Stimulated activated CD4-positive, alpha-beta T cell treated with anti-CD3 and anti-CD28 coated beads, Interleukin-12 subunit alpha, Interleukin-12 subunit beta, amount 100 ng/mL, for 4 hours (primary cell): ENCODE measurements at places on chromosomes 13 and 19.
A peak's percentile ranks its signal among the peaks of the same experiment; 100 is the strongest.

DNA sequence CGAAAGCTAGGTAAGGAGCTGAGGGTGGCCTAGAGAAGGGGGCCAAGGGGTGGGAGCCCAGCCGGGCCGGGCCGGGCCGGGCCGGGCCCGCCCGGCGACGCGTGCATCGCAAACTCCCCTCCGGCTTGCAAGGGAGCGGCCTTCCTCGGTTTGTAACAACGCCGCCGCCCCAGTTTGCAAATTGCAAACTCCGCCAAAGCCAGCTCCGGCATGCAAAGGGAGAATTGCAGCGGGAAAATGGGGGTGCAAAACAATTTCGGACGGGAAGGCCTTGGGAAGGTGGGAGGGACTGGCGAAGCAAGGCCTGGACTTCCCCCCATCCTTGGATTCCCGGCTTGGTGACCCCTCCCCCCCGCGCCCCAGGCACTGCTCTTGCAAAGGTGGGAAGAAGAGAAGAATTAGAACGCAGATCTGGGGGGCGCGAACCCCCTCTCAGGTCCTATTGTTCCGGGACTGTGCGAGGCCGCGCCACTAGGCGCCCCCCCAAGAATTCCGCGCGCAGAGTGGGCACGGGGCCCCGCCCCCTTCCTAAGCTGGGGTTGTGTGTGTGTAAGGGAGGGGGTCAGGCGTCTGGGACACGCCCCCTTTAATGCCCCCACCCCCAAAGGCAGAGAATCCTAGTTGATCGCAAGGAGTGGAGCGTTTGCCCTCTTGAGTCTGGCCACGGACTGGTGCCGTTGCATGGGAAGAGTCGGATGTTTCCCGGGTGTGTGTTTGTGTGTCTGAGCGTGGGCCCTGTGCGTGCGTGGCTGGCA is 926 bp downstream of the PRR12 start:
- DNase-seq, result peak; percentile 38

DNA sequence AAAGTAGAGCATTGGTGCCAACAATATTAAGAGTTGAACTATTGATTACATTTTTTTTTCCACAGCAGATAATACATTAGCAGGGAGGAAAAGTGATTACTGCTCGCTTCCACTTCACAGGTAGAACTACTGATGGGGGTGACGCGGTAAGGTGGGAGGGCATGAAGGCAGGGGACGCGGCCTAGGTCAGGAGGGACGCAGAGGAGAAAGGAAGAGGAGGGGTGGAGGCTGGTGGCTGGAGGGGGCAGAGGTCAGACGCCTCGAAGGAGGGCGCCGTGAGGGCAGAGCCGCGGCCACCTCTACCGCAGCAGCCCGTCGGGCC is 287 bp upstream of the B3GLCT start:
- no peak for DNase-seq

DNA sequence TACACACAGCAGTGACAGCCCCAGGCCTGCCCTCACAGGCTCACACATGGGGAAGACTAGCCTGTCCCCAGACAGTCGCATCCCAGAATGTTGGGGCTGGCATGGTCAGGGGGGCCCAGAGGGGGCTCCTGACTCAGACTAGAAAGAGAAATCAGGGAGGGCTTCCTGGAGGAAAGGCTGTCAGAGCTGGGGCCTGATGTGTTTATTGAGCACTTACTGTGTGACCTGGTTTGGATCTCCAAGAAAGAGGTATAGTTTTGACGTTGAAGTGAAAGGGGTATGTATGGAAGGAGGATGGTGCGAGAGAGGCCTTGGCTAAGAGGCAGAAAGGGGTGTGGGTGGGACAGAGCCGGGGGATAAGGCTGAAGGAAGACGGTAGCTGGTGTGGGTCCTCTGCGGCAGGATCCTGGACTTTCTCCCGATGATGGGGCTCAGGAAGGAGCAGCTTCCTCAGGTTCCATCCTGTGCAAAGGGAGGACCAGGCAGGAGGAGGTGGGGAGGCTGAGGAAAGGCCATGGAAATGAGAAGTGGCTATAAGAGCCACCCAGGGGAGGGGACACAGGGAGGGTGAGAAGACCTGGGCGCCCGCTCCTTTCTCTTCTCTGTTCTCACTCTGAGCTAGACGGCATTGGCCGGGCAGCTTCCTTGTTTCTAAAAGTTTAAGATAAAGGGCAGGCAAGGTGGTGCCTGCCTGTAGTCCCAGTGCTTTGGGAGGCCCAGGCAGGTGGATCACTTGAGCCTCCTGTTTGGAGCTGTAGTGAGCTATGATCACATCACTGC is 16.1 kb upstream of the BCL3 start:
- no peak for DNase-seq

- DNase-seq, result no peak
These were observed 9.0 kb downstream of the DNASE2 start for GRCh38 chr19:12872255-12872654.

DNA sequence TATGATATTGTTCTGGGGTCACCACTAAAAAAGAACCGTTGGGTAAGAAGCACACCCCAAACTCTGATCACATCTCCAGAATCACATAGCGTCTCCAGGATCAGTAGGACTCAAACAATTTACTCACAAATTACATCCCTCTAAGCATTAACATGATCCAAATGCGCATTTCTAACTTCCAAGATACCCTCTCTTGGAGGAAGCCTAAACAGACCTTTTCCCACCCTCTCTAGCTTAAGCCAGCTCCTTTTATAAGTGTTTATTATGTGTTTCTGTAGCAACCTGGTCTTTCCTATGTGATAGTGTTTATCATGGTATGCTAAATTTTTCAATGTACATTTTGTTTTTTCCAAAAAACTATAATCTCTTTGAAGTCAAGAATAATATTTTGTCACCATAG is 1846.5 kb downstream of the OLFM4 start:
- DNase-seq, result no peak

GRCh38 chr13:91347996-91348905 is 764 bp downstream of the MIR17HG start:
- peak; percentile 81 for DNase-seq

DNA sequence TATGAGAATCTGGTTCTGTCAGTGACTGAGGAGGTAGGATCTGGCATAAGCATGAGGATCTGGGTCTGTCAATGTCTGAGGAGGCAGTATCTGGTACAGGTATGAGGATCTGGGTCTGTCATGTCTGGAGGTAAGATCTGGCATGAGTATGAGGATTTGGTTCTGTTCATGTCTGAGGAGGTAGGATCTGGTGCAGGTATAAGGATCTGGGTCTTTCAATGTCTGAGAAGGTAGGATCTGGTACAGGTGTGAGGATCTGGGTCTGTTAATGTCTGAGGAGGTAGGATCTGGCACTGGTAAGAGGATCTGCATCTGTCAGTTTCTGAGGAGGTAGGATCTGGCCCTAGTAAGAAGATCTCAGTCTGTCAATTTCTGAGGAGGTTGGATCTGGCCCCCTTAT is 12.4 kb upstream of the PDCD2L start:
- DNase-seq, result no peak

GRCh38 chr13:29918845-29919244 is 68.4 kb upstream of the UBL3 start:
- DNase-seq, result no peak

DNA sequence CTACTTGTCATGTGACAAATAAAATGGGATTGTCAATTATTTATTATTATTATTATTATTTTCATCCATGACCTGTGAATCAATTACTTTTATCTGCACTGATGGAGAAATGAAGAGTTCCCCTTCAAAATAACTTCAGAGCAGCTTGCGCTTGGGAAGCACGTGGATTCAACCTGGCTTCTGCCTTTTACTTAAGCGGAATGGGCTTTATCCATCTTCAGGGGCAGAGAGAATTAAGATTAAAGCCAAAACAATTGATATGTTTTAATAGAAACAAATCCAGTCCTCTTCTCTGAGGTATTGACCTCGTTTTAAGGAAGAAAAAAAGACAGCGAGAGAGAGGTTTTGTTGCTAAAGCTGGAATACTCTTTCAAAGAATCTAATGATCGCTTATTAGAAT is 876 bp downstream of the SACS start:
- no peak for DNase-seq

GRCh38 chr13:42022796-42023493 is 25.5 kb upstream of the DGKH start:
- no peak for DNase-seq

DNA sequence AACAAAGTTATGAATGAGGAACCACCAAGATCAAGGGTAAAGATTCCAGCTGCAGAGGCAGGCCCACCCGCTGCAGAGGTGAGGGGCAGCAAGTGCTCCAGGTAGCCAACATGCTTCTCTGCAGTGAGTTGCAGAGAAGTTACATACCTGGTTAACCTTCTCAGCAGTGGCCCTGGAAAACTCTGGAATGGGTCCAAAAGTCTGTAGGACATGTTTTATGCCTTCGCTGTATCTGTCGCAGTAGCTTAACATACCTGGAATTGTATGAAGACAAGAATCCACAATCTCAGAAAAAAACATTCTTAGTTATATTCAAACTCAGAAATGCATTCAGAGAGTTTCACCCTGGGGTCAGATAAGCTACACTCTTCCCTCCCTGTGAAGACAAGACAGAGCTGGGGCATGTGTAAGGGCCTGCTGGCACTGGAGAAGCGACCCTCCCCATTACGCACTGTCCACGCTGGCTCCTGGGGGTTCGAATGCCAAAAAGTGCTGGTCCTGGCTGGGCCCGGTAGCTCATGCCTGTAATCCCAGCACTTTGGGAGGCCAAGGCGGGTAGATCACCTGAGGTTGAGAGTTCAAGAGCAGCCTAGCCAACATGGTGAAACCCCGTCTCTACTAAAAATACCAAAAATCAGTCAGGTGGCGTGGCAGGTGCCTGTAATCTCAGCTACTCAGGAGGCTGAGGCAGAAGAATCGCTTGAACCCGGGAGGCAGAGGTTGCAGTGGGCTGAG is 121.0 kb downstream of the CRYL1 start:
- no peak for DNase-seq

GRCh38 chr13:109281017-109281902 is 505.1 kb downstream of the IRS2 start:
- no peak for DNase-seq

- DNase-seq, result peak; percentile 95
These were observed at the start of the genes NFKBIB and SIRT2 for GRCh38 chr19:38899447-38900201. Gene NFKBIB, plus strand, starts transcription at chr19:38899969. Its CDS starts 64 bp downstream, at chr19:38900033. Gene SIRT2, minus strand, starts transcription at chr19:38899618. Its CDS starts 97 bp downstream, at chr19:38899521.

- no peak for DNase-seq
These were observed 28.4 kb downstream of the PSG1 start for GRCh38 chr19:42850981-42851717.

GRCh38 chr13:68851026-68851425 is 1256.6 kb upstream of the ATXN8OS start:
- no peak for DNase-seq

DNA sequence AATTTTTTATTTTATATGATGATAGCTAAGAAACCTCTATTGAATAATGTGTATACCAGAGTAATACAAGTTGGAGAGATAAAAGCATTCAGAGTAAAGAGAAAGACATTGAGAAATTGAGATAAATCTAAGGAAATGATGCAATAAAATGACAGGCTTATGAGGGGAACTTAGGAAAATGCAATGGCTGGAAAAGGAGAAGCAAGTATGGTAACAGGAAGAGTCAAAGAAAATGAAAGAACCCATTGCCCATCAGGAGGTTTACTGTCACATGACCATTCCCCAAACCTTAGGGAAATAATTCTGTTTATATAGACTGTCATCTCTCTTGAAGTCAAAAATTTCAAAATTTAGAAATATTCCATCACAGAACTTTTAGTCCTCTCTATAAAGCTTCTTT is 808.0 kb upstream of the PRR20A start:
- no peak for DNase-seq

DNA sequence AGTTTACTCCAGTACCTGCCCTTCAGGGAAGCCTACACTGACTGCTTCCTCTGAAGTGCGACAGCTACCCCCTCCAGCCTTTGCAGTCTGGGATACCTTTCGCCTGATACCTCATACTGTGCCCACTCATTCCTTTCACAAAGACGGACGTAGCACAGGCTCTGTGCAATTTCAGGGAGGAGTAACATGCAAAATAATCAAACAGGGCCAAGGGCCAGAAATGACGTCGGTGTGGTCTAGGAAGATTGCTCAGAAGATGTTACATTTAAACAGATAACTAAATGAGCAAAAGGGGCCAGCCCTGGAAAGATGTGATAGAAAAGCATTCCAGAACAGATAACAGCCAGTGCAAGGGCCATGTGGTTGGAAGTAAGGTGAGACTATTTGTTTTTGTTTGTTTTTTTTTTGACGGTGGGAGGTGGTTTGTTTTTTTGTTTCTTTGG is 6.6 kb upstream of the DDX39A start:
- no peak for DNase-seq

GRCh38 chr13:93750676-93751075 is 524.1 kb downstream of the GPC6 start:
- DNase-seq, result no peak

- no peak for DNase-seq
These were observed 671.5 kb upstream of the PCDH20 start for GRCh38 chr13:62087124-62087523.

DNA sequence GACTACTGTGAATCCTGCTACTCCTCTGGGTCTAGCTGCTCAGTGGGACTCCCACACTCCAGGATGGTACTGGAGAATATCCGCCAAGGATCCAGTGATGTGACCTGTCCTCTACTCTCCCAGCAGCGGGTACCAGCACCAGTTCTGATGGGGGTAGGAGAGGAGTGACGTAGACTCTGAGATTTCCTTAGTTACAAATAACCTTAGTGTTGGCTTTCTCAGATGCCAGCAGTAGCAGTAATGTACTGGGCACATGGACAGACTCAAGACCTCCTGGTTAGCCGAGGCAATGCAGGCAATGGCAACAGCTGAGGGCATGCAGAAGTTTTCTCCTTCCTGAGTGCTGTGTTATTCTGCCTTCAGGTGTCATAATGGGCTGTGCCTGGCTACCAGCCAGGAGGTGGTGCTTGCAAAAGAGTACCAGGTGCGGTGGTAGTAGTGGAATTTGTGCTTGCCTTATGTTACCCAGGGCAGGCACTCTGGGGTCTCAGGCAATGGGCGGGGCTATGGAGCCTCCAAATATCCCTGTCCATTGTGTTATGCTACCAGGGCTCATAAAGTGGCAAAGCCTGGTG is 105.3 kb upstream of the KLF5 start:
- DNase-seq, result no peak

GRCh38 chr19:33419788-33420130 is 46.2 kb downstream of the CEBPG start:
- DNase-seq, result no peak

GRCh38 chr19:55700813-55701212 is 25.8 kb downstream of the EPN1 start:
- DNase-seq, result no peak

GRCh38 chr19:5903056-5903623 is 450 bp downstream of the NDUFA11 start:
- no peak for DNase-seq

DNA sequence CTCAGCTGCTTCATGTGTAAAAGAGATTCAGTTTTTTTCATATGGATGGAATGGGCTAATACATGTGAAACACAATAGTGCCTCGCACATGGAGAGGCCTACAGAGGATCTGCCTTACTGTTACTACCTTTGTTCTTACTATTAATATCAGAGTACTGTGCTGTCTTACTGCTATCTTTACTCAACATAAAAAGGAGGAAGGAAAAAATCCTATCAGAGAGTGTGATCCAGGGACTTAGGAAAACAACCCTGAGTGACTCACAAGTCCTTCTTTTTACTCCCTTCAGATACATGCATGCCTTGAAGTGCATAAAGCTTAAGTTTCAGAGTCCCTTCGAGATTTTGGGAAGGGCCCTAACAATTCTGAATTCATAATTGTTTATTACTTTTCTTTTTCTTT is 136.8 kb downstream of the TBC1D4 start:
- DNase-seq, result no peak
